Activated T-cell treated with anti-CD3 and anti-CD28 coated beads for 1 hour (primary cell): ENCODE measurements at places on chromosomes 5 and 9.

DNA sequence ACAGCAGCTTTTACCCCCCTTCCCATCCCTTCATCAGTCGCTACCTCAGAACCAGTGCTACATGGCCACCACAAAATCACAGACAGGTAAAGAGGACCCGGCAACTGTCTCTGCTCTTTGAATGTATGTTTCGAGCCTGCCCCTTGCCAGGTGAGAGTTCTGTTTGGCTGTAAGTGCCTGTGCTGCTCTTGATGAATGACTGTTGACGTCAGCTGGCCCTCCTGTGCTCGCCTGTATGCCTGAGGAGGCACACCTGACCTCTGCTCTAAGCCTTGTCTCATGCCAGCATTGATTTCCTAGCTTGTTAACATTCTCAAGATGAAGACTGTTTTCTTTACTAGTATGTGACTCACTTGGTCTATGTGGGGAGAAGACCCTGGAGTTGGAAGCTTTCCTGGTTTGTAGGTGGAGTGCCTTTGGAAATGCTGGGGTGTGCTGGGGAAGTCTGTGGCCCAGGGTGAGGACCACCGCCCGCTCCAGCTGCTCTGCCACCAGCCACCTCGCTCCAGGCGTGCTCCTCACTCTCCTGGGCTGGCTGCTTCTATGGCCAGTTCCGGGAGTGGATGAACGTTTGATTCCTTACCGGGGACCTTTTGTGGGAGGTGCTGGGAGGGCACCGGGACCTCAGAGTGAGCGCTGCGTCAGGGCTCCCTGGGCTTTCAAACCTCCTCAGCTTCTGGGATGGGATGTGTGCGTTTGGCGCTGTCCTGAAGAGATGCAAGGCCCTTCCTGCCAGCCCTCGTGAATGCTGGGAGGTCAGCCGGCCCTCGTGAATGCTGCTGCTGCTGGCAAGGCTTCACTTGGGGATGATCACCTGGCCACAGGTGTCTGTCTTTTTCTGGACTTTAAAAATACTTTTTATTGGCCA is 109.9 kb downstream of the EHMT1 start:
- DNase-seq = no peak

GRCh38 chr9:22623236-22623635 is 176.6 kb downstream of the DMRTA1 start:
- DNase-seq = no peak

GRCh38 chr5:152144556-152144955 is 219.9 kb upstream of the GLRA1 start:
- DNase-seq = no peak

- no peak for DNase-seq
Measured at GRCh38 chr5:129246088-129246487, 151.5 kb downstream of the ISOC1 start.

GRCh38 chr5:138660051-138660572 is 84.9 kb upstream of the HSPA9 start:
- DNase-seq = no peak

DNA sequence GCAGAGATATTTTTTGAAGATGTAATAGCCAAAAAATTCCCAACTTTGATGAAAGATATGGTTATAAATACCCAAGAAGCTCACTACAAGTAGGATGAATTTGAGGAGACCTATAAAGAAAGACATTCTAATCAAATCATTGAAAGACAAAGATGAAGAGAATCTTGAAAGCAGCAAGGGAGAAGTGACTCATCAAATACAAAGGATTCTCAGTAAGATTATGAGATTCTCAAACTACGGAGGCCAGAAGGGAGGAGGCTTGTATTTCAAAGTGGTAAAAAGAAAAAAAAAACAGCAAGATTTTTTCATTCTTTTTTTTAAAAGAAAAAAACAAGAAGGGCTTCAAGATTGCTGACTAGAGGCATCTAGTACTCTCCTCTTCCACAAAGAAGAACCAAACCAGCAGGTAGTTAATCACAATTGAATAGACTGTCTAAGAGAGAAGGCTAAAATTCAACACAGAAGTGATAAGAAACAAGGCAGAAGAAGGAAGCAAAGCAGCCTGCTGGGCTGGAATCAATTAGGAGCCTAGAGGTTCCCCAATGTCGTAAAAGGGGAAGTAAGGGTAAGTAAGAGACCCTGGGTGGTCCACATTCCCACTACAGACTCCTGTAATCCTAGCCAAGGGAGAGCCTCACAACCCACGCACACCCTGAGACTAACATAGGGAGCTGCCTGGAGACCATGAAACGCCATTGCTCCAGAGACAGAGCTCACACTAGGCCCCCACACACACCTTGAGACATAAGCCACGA is 59.1 kb upstream of the NIPAL4 start:
- no peak for DNase-seq

DNA sequence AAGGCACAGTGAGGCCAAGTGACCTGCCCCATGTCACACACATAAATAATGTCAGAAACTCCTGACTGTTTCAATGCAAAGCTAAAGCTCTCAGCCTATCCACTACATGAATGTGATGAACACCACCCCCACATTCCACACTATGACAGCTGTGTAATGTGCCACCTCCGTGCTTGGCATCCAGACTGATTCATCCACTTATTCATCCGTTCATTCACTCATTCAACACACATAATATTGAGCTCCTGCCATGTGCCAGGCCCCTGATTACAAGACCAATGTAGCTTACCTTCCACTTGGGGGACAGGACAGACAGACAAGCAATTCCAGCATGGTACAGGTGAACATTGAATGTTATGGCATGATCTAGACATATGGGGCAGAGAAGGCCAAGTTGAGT is 46.2 kb upstream of the FABP6 start:
- DNase-seq = no peak

DNA sequence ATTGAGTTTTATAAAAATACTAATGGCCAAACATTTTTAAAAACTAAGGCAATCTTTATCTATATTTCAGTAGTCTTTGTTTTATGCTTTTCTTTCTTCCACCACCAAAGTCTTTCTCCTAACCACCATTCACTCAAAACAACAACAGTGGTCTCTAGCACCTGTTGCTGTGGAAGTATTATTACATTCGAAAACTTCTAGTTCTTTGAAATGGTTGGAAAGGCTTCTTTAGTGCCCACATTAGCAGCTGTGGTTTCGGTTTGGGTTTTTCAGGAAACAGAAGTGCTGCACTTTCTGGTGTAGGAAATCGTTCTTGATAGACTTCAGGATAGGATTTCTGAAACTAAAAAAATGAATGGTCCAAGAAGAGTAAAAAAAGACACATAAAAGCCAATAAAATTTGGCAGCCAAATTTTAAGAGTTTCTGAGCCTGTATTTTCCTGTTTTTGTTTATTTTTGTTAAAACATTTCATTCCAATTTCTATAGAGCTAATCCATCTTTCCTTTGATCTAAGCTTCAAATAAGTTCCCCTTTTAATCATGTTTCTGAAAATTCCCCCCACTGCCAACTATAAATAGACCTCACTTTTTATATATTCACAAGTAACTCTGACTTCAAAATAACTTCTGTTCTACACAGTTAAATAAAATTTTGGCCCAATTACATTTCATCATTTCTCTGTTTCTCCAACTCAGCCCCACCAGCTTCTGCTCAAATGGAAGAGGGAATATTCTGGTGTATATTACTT is 102.2 kb downstream of the DEPDC1B start:
- no peak for DNase-seq

DNA sequence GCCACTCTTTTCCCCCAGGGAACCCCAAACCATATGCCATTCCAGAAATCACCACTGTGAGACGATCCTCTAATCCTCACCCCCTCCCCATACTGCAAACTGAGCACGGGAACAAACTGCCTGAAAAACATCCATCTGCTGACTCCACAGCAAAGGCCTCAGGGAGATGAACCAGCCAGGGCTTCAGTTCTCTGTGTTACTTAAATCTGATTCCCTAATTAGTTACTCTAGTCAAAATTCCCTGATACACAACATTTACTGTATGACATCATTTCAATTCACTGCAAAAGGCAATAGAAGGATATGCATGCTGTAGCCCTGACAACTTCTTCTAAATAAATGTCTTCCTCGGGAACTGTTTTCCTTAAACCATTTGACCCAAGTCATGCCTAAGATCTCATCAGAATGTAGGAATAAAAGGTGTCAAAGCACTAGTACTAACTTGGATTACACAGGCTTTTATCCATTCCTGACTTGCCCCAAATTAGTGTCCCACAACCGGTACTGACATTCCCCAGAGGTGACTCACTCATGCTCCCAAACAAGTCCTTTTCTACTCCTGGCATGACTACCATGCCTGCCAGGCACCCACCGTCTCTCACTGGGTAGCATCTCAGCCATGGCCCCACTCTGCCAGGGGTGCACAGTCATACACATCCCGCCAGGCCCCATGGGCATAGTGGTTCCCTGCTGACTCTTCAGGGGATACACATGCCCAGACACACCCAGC is 35.0 kb downstream of the MTX3 start:
- DNase-seq = no peak

DNA sequence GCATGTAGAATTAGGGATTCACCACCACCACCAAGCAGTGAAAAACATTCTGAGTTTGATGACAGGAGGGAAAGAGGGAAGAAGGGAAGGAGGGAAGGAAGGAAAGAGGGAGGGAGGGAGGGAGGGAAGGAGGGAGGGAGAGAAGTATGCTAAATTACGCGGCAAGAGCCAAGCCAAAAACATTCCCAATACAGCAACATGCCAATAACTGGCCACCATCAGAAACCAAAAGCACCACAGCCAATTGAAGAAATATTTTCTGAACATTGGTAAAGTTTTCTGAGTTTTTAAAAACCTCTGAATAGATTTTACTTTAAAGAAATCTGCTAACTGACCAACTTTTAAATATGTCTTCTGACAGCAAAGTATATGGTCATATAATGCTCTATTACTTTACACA is 36.0 kb downstream of the FNIP1 start:
- DNase-seq = no peak

DNA sequence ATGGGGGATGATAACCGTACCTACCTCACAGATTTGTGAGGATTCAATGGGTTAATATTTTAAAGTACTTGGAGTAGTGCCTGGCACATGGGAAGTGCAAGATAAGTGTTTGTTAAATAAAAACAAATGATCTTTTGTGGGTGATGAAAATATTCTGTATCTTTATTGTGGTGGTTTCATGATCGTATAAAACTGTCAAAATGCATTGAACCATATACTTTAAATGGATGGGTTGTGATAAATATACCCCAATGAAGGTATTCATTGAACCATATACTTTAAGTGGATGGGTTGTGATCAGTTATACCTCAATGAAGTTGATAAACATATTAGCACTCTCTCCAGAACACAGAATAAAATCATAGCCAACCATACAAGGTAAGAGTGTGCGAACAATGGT is 234.5 kb downstream of the CRB2 start:
- no peak for DNase-seq

DNA sequence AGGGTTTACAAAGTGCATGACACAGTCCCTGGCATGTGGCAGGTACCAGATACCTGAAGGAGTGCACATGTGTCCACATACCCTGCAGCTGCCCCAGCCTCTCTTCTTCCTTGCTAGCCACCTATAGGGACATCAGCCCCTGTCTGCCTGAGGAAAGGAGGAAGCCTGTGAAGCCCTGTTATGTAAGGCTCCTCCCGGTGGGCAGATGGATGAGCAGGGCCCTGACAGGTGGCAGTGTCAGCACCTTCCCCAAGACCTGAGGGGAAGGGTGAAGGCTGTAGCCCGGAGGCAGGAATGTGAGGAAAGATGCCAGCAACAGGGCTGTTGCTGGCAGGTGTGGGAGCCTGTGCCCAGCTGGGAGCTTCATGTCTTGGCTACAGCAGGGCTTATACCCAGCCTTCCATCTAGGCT is 21.7 kb downstream of the TCF7 start:
- no peak for DNase-seq

DNA sequence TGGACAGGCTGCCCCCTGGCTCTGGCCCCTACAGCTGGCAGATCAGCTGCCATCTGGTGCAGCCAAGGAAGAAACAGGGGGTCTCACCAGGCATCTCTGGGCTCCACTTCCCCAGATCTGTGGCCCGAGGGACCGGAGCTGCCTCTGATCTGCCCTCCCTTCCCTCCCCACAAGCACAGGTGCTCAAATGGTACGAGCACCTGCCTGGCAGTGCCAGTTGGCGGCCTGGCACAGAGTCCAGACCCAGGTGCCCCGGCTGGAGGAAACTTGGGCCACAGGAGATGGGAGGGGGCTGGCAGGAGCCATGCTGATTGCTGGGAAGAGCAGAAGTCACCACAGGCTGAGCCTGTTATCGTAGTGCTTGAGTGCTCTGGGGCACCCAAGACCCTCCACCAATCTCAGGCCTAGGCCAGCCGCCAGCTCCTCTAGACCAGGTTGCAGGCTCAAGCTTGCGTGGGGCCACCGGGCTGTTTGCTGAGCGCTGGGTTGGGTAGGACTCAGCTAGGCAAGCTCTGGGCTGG is 5.0 kb upstream of the CAMK2A start:
- DNase-seq = no peak

GRCh38 chr9:119435076-119435475 is 65.8 kb upstream of the BRINP1 start:
- DNase-seq = no peak

- DNase-seq = no peak
Measured at GRCh38 chr5:52043137-52043536, 659.9 kb downstream of the ISL1 start.

DNA sequence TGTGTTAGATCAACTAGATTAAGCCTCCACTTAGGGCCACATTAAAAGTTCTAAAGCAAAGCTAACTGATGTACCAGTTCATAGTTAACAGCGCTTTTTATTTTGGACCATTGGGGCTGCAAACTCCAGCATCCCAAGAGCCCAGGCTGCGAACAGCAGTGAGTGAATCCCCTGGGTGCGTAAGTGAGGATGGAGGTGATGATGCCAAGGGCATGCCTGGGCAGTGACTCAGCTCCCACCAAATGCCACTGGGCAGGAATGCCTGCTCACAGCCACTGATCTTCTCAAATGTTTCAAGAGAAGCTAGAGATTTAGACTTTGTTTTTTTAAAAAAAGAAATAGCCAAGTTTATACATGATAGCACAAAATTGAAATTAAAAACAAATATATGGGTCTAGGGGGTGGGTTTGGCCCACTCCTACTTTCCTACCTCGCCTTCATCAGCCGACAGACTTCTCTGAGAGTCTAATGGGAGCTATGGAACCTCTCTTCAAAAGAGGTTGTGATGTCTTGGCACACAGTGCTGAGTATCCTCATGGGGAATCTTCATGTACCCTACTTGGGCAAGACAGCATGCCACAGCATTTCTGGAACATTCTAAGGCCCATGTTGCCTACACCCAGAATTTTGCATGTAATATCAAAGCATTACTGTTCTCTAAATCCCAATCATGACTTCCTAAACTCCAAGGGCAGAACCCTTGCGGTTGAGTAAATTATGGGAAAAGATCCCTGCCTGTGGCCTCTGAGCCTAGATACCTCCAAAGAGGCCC is 398.1 kb downstream of the EBF1 start:
- DNase-seq = no peak

DNA sequence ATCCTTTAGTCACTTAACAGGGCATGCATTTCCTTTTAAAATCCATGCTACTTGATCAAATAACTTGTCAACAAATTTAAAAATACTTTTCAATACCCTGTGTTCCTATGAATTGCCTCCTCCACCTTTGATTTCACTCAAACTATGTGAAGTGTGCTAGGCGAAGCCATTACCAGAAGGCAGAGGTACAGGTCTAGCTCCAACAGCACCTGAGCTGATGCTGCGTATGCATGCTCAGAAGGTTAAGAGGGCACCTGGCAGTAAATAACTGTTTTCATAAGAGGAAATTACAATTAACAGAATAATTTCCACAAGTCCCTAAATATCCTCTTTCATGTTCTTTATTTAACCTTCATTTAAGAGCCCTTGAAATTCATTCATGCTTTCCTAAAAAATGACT is 251.8 kb downstream of the EFNA5 start:
- DNase-seq = no peak

GRCh38 chr9:29555502-29555901 is 1982.2 kb upstream of the C9orf72 start:
- DNase-seq = no peak
